ENCODE measurements at places on chromosomes 16 and 17.
A peak's percentile ranks its signal among the peaks of the same experiment; 100 is the strongest.

DNA sequence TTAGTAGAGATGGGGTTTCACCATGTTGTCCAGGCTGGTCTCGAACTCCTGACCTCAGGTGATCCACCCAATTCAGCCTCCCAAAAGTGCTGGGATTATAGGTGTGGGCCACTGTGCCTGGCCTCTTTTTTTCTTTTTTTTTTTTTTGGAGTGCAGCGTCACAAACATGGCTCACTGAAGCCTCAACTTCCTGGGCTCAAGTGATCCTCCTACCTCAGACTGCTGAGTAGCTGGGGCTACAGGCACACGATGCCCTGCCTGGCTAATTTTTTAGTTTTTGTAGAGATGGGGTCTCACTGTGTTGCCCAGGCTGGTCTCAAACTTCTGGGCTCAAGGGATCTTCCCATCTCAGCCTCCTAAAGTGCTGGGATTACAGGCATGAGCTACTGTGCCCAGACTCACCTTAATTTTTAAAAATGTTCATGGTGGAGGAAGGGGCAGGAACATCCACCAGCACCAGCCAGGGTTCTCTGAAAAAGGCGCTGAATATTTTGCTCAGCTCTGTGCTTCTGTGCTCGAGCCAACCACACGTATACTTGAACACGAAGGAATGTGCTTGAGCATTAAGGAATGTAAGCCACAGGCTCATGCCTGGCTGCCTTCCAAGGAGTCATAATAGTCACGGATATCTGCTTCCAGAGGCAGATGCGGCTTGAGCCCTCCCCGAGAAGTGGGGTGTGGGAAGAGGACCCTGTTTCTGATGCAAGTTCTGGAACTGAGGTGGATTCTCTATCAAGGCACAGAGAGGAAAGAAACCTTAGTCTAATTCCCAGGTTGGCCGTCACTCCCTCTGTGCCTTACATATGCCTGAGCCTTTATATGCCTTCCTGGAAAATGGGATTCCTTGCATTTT, 65.5 kb upstream of the CREBBP start:
- no peak for DNase-seq

DNA sequence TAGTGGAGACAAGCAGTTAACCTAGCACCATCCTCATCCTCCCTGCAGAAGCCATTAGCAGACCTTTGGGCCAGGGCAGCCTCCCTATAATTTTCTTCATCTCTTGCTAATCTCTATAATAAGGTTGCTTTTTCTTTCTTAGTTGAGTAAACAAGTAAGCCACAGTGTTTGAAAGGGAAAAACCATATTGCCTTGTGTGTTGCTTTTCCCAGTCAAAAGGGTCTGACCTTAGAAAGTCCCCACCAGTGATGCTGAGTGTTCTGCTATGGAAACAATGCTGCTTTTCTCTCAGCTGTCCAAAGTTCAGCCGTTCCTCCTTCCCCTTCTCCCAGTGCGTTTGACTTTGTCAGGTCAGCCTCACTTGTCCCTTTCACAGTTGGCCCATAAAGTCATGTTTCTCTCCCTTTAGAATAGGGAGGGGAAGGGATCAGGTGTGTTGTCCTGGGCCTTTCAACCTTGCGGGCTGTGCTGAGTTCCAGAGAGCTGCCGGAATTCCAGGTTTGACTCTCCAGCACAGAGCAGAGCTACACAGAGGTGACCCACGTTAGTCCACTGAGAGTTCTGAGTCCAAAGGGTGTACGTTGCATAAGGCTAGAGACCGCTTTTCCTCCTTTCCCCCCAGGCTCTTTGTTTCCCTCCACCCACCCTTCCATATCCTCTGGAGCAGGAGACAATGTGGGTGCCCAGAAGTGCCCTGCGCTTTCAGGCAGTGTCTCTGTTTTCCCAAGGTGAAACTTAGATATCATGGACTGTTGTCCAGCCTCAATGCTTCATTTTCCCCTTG, 15.9 kb upstream of the CLEC18C start:
- DNase-seq: no peak

DNA sequence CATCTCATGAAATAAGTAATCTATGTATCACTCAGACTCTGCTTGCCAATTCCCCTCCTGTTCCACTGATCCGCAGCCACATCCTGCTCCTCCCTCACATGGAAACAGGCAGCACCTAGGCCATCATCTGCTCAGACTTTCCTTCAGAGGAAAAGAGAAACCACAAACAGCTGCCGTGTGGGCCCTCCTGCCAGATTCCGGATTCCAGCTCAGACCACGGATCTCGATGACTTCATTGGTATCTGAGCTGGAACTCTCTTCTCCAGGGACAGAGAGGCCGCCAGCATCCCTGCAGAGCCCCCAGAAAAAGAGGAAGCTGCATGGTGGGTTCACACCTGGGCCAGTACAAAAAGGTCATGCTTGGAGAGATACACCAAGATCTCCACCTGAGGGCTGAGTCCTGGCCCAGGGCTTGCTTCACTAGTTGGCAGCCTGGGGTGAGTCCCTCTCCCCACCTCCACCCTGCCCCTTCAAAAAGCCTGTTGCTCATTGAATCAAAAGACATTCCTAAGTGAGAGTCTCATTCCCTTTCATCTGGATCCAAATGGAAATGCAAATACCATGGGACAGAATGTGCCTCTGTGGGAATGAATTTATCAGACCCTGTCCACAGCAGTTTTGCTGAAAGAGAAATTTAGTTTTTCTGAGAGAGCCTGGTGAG, 47.2 kb downstream of the HOXB1 start:
- DNase-seq: no peak

- DNase-seq: peak; percentile 71
These were observed at the start of gene HAS3 for GRCh38 chr16:69105501-69106361. Gene HAS3 (plus strand): TSS chr16:69105653. CDS start chr16:69109396, 3,743 bp downstream.

DNA sequence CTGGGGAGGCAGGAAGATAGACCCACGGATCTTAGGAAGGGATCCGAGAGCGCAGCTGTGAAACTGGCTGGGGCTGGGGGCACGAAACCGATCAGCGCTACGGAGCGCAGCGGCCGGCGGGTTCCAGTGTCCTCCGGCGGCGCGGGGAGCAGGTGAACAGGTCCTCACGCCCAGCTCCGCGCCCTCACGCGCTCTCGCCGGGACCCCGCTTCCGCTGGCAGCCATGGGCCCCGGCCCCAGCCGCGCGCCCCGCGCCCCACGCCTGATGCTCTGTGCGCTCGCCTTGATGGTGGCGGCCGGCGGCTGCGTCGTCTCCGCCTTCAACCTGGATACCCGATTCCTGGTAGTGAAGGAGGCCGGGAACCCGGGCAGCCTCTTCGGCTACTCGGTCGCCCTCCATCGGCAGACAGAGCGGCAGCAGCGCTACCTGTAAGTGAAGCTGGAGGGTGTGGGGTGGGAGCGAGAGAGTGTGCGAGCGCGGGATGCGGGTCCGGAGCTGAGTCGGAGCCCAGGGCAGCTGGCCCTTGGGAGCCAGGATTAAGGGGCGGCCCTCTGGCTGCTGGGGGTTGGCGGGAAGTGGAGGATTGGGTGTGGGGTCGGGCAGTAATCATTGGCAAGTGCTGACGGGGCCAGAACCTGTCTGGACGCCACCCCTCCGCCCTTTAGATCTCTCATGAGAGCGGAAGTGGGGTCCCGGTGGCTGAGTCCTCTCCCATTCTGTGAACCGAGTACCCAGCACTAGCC, 479 bp downstream of the ITGA3 start:
- peak; percentile 81 for DNase-seq

DNA sequence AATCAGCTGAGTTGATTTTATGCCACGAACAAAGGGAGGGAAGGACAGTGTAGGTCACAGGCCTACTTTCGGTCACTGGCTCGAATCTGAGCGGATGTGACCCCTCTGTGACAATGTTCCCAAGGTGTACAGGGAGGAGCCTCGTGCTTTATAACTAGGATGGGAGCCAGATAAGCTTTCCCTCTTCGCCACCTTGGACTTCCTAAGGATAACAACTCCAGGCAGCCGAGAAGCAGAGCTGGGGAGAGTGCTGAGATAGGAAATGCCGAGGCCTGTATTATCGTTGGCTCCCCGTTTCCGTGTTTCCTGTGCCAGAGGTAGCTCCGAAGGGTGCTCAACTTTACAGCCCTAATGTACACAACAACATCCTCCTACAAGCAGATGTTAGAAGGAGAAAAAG, 217.8 kb upstream of the IRX3 start:
- no peak for DNase-seq

- DNase-seq: no peak
These were observed 477.5 kb downstream of the WWOX start for GRCh38 chr16:78576941-78577340.

- no peak for DNase-seq
These were observed 222.3 kb upstream of the TBX2 start for GRCh38 chr17:61177351-61177750.
